Naive thymus-derived CD4-positive, alpha-beta T cell (primary cell): ENCODE measurements at places on chromosomes 4 and X. TPM values are rescaled to one million over a fixed set of nuclear protein-coding genes. Genes with fewer than 3 reads are reported as not detected.

DNA sequence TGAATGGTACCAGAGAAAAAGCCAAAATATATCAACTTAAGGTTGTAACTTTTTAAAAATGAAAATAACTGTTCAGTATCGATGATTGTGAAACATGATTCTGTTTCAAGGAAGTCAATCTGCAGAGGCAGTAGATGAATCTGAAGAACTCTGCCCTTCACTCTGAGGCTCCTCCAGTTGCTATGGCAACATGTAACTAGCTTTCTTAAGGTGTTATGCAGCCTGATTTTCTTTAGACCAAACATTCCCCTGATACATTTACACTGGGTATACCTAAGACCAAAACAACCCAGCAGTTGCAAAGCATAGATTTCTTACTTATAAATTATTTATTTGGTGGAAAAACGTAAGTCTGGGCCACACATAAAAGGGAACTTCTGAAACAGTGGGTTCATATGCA, 133.6 kb upstream of the RASGEF1B start:
- DNase-seq, result no peak
- H3K27ac ChIP-seq, result no peak overlapping the region
- H3K4me3 ChIP-seq, result no peak overlapping the region
- H3K4me1 ChIP-seq, result peaks cover 4% of the 10 kb centered on the region
- no peaks in the 10 kb centered on the region for H3K36me3 ChIP-seq

DNA sequence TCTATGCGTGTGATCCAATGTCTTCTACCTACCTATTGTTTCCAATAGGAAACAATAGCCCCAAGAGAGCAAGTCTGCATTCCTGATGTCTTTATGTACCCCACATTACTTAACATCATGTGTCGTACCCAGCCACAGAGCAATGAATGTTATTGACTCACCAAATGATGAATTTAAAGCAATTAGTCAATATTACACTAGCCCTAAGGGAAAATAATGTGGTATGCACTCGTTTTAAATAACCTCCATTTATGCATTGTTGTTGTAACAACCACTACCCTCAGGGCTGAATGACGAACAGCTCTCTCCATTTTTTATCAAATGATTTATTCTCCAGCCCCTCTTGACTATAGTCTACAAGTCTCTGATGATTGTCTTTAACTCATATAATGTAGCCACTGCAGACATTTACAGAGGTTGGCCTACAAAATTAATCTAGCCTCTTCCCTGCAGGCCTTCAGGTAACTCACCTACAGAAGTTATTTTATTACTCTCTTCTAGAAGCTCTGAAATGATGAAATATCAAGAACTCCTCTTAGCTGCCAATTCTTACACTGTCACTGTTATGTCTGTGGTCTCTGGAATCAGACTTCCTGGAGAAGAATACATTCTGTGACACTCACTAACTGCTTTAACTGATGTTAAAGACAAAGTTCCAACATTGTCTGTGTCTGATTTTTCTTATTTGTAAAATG, 601.7 kb upstream of the GRIA3 start:
- no peaks in the 10 kb centered on the region for H3K36me3 ChIP-seq
- no peaks in the 10 kb centered on the region for H3K4me1 ChIP-seq
- no peak for DNase-seq
- no peaks in the 10 kb centered on the region for H3K27me3 ChIP-seq
- no peak overlapping the region for H3K4me3 ChIP-seq

GRCh38 chrX:9320940-9321339, 143.9 kb upstream of the TBL1X start:
- H3K4me3 ChIP-seq, result no peak overlapping the region
- no peaks in the 10 kb centered on the region for H3K36me3 ChIP-seq
- no peak for DNase-seq

GRCh38 chr4:186192066-186192612, 772 bp downstream of the CYP4V2 start:
- H3K36me3 ChIP-seq, result no peaks in the 10 kb centered on the region
- no peak for DNase-seq
- peak overlapping the region; percentile 95 for H3K27ac ChIP-seq
- peak overlapping the region; percentile 91 for H3K4me3 ChIP-seq

SLITRK4 gene
- not detected for polyA plus RNA-seq

GRCh38 chr4:68278029-68278428, 32.5 kb upstream of the TMPRSS11B start:
- H3K27me3 ChIP-seq, result no peaks in the 10 kb centered on the region
- no peak overlapping the region for H3K27ac ChIP-seq
- H3K4me3 ChIP-seq, result no peak overlapping the region
- H3K4me1 ChIP-seq, result no peaks in the 10 kb centered on the region
- DNase-seq, result no peak
- H3K36me3 ChIP-seq, result no peaks in the 10 kb centered on the region

DNA sequence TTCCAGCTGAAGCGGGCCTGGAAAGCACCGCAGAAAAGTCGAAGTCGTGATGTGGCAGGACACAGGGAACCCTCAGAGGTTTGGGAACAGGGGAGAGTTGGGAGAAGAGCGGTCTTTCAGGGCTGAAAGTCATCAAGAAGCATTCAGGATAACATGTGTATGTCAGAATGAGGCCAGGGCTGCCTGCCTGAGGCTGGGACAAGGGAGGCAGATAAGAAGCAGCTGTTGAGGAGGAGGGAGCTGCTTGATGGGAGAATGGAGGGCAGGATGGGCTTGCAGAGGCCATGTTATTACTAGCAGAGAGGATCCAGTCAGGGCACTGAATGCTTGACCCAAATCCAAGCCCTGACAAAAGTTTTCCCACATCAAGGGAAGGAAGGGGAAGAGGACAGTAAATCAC, 132.0 kb downstream of the ATG4A start:
- no peak for DNase-seq
- H3K36me3 ChIP-seq, result no peaks in the 10 kb centered on the region
- no peaks in the 10 kb centered on the region for H3K4me1 ChIP-seq
- no peaks in the 10 kb centered on the region for H3K27me3 ChIP-seq
- H3K27ac ChIP-seq, result no peak overlapping the region

GPRASP3 gene
- polyA plus RNA-seq, result 1.4 TPM

DNA sequence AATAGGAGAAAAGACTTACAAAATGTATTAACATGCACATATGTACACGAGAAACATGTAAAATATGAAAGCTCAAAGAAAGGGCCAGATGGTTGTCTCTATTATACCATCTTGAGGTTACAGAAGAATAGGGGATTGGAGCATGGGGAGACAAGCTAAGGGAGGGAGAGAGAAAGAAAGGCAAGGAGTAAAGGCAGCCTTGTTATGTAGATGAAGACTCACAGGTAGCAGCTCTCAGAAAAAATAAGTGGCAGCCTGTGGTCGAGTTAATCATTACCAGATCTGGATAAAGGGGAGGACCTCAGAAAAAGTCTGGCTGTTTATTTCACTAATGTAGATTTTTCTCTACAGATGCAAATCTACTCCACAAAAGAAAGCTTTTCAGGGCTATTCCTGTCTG, 26.6 kb upstream of the PPP1R2C start:
- no peaks in the 10 kb centered on the region for H3K36me3 ChIP-seq
- no peak for DNase-seq
- no peaks in the 10 kb centered on the region for H3K4me1 ChIP-seq
- H3K4me3 ChIP-seq, result no peak overlapping the region
- H3K27me3 ChIP-seq, result no peaks in the 10 kb centered on the region
